ENCODE measurements at places on chromosomes 16 and 17. TPM values are rescaled to one million over a fixed set of nuclear protein-coding genes. Genes with fewer than 3 reads are reported as not detected.
A peak's percentile ranks its signal among the peaks of the same experiment; 100 is the strongest.

GRCh38 chr17:15432807-15433611 lies 34.4 kb downstream of the CDRT4 start:
- peak; percentile 72 for DNase-seq

- no peak for DNase-seq
Observed at GRCh38 chr16:85897382-85897781, 1.6 kb upstream of the IRF8 start.

DNA sequence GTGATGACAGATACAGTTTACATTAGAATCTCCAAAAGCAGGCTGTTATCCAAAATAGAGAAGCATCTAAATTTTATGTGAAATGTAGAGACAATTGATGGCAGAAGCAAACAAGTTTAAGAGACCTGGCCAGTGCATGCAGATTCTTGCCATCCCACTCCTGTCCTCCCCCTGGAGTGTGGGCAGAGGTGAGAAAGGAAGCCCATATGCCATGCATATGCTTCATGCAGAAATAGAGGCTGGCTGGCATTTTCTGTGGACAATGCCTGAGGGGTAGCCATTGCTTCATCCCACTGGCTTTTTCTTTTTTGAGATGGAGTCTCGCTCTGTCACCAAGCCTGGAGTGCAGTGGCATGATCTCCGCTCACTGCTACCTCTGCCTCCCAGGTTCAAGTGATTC lies 382.1 kb downstream of the RBFOX1 start:
- DNase-seq, result no peak

DNA sequence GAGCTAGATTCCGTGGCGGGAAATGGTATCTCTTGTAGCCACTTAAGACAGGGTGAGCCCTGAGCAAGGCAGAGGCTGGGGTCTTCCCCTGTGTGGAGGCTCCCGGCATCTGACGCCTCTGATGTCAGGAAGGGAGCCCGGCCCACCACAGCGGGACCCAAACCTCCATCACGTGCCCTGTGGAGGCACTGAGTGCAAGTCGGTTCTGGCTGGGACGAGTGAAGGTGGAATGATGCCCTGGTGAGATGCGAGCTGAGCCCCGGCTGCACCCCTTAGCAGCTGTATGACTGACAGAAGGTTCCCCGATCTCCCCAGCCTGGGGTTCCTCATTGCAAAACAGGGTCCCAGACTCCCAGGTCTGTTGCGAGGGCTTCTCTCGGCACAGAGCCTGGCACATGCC lies 187.4 kb upstream of the TNRC6C start:
- DNase-seq, result no peak

- DNase-seq, result peak; percentile 81
Observed at GRCh38 chr17:42855048-42855596, 4.1 kb downstream of the AOC3 start.

DNA sequence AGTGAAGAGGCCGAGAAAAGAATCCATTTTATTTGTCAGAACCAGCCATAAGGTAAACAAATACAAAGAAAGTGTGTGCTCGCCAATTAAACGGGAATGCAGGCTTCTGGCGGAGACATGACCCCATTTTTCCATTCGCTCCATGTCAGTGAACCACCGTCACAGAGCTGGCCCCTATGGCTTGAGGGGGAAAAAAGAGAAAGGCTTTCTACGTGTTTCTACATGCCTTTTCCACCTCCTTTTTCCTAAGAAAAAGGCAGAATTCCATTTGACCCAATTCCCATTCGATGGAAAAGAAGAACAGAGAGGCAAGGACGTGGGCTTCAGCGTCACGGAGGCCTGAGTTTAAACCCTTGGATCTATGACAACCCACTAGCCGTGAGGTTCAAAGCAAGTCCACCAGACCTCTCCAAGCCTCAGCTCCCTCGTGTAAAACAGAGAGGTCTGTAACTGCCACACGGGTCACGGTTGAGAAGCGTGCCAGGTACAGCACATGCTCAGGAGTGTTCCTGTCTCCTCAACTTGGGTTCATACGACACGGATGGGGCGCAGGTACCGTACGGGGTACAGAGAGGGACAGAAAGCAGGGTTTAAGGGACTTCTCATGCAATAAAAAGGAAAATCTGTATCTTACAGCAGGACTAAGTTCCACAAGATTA lies 91.9 kb downstream of the NXN start:
- no peak for DNase-seq

- DNase-seq, result no peak
Observed at GRCh38 chr17:64084086-64084939, 45.6 kb downstream of the ERN1 start.

The SECTM1 gene
- 14.5 TPM for total RNA-seq

GRCh38 chr17:55746466-55746865 lies 4.4 kb upstream of the PCTP start:
- no peak for DNase-seq

The FBXL16 gene
- not detected for total RNA-seq

Data from posterior vena cava (tissue), 2 donors.